IPS-NIHi11 (cell line): ENCODE measurements at places on chromosomes 4 and X.

DNA sequence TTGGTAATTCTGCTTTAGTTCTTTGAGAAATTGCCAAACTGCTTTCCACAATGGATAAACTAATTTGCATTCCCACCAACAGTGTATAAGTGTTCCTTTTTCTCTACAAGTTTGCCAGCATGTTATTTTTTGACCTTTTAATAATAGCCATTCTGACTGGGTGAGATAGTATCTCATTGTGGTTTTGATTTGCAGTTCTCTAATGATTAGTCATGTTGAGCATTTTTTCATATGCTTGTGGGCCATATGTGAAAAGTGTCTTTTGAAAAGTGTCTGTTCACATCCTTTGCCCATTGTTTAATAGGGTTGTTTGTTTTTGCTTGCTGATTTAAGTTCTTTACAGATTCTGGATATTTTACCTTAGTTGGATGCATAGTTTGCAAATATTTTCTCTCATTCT, 25.9 kb downstream of the ENPEP start:
- DNase-seq, result no peak

- DNase-seq, result no peak
Measured at GRCh38 chr4:173420801-173421200, 21.9 kb upstream of the SCRG1 start.

GRCh38 chrX:116284400-116284799, 113.9 kb downstream of the AGTR2 start:
- DNase-seq, result no peak

GRCh38 chr4:47915378-47915777, 995 bp upstream of the NFXL1 start:
- no peak for DNase-seq

- DNase-seq, result no peak
Measured at GRCh38 chr4:138645289-138645688, 370.3 kb upstream of the NOCT start.

GRCh38 chr4:74999714-75000309, 66.9 kb downstream of the PARM1 start:
- DNase-seq, result no peak

DNA sequence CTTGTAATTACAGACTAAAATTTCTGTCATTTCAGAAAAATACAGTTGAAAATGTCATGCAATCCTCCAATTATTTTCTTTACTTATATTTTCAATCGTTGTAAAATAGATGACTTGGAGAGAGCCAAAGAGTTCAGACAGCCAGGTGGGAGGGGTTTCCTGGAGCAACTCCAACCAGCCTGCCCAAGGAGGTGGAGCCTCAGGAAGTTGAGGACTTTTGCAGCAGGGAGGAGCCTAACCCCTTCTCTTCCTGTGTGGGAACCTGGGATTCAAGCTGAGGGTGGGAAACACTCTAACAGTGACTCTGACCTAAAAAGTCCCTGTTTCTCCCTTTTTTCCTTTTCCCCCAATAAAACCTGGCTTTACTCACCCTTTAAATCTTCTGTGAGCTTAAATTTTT, 72.2 kb upstream of the GABRG1 start:
- DNase-seq, result peak; percentile 10

GRCh38 chr4:92381616-92382015, 77.8 kb downstream of the GRID2 start:
- DNase-seq, result no peak

- DNase-seq, result peak; percentile 62
Measured at GRCh38 chrX:65871671-65872311, 168.1 kb downstream of the VSIG4 start.

GRCh38 chr4:13599159-13599558, 28.4 kb downstream of the BOD1L1 start:
- peak; percentile 75 for DNase-seq

DNA sequence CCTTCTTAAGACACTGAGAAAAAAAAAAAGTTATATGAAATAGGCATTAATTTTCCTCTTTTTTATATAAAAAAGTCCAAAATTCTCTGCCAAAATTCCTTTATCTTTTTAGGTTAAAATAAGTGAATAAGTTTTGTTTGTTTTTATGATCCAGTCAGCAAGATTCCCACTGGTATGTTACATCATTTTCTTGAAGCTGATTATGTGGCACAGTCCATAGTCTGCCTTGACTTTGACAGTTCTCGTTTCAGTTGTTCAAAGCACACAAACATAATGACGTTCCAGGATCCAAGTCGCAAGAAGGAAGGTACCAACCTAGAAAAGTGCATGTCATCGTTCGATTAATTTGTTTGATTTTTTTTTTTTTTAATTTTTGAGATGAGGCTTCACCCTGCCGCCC, 9.1 kb downstream of the UCP1 start:
- no peak for DNase-seq

GRCh38 chr4:165133150-165133549, 20.5 kb upstream of the TMEM192 start:
- DNase-seq, result no peak

DNA sequence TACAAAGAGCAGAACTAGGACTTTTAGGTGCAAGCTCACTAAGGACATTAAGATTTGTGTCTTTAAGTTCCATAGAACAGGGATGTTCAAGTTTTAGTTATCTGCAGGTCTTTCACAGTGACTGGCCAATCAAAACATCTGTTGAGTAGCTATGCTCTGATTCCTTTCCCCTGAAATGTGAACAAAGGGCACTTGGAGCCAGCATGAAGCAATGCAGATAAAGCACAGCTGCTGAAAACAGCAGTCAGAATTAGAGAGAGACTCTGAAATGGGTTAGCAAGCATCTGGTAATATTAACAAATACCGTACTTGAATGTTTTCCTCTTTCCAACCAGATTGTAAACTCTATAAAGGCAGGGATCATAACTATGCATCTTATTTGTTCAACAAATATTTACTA, 276.9 kb downstream of the RAB28 start:
- DNase-seq, result peak; percentile 12

- no peak for DNase-seq
Measured at GRCh38 chr4:37830640-37831039, 4.2 kb downstream of the PGM2 start.

DNA sequence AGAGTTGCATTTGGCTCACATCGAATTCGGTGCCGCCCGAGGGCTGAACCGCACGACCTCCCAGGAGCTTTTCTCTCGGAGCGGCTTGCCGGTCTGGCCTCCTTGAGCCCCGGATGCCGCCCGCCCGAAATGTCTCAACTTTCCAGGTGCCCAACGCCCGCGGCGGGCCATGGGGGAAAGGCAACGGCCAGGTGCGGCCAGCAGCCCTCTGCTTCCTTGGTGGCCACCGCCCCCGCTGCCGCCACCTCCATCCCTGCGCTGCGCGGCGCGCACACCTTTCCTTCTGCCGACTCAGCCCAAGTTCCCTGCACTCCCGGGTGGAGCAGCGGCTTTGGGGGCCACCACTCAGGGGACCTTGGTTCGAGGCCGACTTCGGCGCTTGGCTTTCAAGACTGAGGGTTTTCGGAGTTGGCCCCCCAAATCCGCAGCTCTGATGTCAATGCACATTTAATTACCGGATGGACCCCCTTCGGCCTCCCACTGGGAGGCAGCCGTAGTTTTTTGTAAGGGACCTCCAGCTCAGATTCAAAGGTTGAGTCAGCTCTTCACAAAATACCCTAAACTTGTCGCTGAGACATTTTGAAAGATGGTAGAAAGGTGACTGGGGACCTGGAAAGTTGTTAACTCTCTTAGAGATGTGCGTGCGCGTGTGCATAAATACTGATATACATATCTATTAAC, 1.1 kb downstream of the AFF2 start:
- DNase-seq, result peak; percentile 20

- no peak for DNase-seq
Measured at GRCh38 chrX:8404471-8404870, 60.2 kb upstream of the VCX3B start.

DNA sequence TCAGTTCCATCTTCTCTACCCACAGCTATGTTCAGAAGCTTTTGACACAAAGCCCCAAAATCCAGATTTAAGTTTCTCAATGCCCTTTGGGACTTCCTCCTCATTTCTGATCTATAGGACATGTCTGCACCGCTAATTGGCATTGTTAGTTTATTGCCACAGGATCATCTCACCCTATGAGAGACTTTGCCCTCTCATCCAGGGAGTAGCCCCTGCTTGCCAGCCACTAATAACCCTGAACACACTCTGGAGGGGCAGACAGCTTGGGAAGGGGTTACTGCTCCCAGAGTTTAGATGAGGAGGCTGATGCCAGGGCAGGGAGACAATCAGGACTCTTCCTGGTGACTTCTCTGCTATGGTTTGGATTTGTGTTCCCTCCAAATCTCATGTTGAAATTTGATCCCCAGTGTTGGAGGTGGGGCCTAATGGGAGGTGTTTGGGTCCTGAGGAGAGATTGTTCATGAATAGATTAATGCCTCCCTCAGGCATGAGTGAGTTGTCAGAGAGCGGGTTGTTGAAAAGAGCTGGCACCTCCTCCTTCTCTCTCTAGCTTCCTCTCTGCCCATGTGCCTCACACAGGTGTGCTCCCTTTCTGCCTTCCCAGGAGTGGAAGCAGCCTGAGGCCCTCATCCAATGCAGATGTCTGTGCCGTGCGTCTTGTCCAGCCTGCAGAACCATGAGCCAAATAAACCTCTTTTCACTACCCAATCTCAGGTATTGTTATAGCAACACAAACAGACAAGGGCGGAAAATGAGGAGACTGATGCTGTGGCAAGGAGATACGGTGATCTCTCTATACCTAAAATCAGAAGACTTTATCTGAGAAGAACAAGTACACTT, 3.6 kb upstream of the SCARB2 start:
- no peak for DNase-seq

DNA sequence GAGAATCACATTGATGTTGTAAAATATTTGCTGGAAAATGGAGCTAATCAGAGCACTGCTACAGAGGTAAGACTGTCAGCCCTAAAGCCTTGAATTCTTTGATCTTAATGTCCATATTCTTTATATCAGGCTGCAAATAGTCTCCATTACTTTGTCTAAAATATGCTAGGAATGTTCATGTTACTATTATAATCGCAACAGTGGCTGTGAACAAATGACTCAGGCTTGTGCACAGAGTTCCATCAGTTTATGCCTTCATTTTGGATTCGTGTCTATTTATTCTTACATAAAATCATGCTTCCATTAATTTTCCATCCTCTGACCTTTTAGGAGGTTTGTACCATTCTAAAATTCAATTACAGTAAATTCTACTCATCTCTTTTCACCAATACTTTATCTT, 182.7 kb downstream of the ANK2 start:
- DNase-seq, result no peak

DNA sequence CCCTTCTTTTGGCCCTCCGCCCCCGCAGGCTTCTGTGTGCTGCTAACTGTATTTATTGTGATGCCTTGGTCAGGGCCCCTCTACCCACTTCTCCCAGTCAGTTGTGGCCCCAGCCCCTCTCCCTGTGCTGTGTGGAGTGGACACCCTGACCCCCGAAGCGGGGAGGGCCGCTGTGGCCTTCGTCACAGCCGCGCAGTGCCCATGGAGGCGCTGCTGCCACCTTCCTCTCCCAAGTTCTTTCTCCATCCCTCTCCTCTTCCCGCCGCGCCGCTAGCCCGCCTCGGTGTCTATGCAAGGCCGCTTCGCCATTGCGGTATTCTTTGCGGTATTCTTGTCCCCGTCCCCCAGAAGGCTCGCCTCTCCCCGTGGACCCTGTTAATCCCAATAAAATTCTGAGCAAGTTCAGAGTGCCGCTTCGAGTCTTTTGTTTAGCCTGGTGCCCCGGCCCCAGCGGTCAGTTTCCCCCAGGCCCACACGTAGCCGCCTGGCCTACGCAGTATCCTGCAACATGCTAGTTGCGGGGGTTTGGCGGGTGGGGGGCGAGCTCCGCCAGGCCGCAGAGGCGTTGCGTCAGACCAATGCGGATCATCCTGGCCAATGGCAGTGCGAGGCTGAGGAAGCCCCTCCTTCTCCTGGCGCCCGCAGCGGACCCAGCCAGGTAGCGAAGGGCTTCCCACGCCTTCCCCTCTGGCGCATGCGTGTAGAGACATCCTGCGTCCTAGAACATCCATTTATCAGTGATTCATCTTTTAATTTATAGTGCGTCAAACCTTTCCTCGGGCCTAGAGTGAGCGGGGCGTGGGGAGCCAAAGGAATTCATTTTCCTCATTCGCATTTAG, 5.6 kb upstream of the KANTR start:
- DNase-seq, result peak; percentile 82

DNA sequence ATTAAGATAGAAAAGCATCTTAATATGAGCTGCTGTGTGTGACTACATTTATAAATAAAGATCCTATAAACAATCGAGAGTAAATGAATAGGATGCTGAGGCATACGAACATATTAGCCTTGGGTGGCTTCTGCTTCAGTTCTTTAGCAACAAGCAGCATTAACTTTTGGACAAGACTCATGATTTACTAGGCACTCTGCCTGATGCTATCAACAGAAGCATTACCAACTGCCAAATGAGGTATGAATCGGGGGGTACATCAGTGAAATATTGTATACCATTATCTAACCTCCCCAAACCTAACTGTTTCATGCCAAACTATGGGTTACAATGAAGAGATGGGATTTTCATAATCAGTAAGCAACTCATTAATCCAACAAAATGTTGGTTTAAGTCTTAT, 113.1 kb downstream of the RAB28 start:
- DNase-seq, result no peak

DNA sequence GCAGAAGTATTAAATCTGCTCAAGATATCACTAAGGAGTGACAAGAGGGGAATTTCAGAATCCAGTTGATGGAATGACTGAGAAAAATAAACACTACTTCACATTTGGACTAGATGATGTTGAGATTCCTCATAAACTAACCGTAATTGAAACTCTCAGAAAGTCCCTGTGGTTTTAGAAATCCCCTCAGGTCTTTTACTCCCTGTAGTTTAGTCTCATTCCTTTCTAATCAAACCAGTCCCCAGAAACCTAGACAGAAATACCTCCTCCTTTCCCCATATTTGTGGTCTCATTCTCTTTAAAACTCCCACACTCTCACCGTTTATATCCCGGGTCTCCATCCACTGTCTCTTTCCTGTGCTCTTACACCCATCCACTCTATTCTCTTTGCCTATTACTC, 15.0 kb upstream of the TLR1 start:
- DNase-seq, result no peak

DNA sequence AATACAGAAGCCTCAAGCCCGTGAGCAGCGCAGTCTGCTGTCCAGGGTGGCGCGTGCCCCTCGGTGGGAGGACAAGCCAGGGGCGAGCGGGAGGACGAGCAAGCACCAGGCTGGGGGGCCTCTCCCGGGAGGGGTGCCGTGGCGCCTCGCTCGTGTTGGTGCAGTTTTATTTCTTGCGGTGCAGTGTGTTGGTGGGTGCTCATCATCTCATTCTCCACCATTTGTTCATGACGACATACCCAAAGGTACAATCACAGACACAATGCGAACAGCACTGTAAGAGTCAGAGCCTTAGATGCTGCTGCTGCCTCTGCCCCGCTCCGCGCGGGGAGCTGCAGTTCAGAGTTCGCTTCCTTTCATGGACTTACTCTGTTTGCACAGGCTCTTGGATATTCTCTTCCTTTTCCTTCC, 30.3 kb downstream of the RGS12 start:
- DNase-seq, result no peak

DNA sequence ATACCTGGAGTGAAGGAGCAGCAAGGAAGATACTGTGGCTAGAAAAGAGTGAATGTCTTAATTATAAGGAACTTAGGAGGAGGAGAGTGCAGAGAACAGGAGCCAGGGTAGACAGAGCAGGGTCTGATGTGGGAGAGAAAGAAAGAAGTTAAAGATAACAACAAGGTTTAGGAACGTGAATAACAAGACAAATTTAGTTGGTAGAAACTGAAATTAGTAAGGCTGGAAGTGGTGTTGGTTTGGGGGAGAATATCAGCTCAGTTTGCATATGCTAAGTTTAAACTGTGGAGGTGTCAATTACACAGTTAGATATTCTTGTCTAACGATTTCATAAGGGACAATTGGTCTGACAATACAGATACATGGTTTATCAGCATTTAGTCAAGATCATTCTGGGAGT, 1123.7 kb upstream of the PABPC4L start:
- DNase-seq, result no peak
